ENCODE measurements at places on chromosomes 2 and 18. TPM values are rescaled to one million over a fixed set of nuclear protein-coding genes. Genes with fewer than 3 reads are reported as not detected.

GRCh38 chr18:75546964-75547363, 119.5 kb upstream of the SMIM21 start:
- no peak for DNase-seq

- DNase-seq, result no peak
These were observed 59.4 kb upstream of the CTLA4 start for GRCh38 chr2:203808046-203808750.

DNA sequence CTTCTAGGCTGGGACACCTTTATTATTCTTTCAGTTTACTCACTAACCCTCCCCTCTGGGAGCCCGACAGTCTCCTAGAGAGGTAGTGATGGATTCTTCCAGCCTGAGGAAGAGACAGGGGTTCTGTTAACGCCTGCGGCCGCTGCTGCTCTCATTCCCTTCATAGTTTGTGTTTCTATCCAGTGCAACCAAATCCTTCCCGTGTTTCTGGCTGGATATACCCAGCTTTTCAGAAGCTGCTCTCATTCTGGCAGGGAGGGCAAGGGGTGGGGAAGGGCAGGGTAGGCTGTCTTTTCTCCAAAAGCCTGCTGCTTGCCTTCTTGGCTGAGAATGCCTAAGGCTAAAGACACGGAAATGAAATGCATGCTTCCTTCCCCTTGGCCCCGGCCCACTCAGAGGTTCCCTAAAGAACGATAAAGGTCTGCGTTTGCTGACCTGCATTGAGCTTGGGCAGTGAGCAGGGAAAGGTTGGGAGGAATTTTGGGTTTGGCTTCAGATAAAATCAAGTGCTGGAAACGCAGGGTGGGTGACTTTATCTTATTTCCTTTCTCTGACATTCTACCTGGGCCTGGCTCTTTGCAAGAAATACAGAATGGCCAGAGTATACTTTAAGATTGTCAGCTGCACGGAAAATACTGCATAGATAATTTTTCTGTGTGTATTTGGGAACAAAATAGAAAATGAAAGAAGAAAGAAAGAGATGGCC, 390.9 kb downstream of the NBAS start:
- no peak for DNase-seq

DNA sequence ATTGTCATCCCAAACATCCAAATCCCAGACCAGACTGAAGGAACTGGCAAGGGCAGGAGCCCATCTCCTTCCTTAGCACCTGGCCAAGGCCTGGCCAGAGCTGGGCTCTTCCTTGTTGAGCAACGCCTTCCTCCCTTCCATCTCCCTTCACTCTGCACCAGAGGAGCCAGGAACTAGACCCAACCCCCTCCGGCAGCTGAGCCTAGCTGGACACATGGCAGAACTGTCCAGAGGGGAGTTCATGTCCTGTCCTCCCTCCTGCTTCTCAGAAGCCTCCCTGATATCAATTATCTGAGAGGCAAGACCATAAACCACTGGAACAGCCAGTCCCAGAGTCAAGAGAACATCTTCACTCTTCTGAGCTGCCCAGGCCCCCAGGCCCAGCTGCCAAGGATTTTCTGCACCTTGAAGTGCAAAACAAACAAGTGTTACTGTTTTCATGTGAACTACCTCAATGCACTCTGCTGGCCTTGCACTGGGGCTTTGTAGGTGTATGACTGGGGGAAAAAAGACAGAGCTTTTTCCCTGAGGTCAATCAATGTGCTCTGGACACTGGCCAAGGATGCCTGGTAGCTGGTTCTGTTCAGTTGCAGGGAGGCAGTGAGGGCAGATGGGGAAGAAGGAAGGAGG, 107.6 kb upstream of the MSH6 start:
- DNase-seq, result no peak

GRCh38 chr2:99537910-99538485, 48.2 kb upstream of the REV1 start:
- no peak for DNase-seq

DNA sequence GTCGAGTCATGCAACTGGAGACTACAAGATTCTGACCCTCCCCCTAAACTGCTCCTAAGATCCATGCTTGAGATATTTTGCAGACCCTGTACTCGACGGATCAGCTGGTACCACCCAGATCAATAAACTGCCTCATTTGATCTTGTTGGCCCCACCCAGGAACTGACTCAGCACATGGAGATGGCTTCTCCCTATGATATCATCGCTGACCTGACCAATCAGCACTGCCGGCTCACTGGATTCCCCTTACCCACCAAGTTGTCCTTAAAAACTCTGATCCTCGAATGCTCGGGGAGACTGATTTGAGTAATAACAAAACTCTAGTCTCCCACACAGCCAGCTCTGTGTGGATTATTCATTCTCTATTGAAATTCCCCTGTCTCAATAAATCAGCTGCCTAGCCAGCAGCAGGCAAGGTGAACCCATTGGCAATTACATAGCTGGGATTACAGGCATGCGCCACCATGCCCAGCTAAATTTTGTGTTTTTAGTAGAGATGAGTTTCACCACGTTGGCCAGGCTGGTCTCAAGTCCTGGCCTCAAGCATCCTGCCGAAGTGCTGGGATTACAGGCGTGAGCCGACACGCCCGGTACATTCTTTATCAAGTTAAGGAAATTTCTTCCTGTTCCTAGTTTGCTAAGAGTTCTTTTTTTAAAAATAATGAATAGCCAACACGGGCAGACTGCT, 43.6 kb downstream of the VPS54 start:
- no peak for DNase-seq

Gene UGT1A5
- not detected for total RNA-seq

Gene EDAR
- total RNA-seq, result not detected
